BJ (cell line): ENCODE measurements at places on chromosomes 5 and 9. TPM values are rescaled to one million over a fixed set of nuclear protein-coding genes. Genes with fewer than 3 reads are reported as not detected.

GRCh38 chr9:125932012-125932411 lies 184.8 kb downstream of the PBX3 start:
- peak; percentile 95 for DNase-seq

GRCh38 chr9:98345011-98345410 lies 89.6 kb upstream of the TBC1D2 start:
- no peak for DNase-seq

- DNase-seq: no peak
Observed at GRCh38 chr5:119291056-119291455, 64.8 kb upstream of the TNFAIP8 start.

- DNase-seq: no peak
Observed at GRCh38 chr5:164359260-164360255, 854.1 kb downstream of the MAT2B start.

GRCh38 chr5:149517461-149518122 lies 33.6 kb downstream of the CSNK1A1 start:
- no peak for DNase-seq

The BNC2 gene
- 15.3 and 17.5 TPM in 2 replicates for polyA plus RNA-seq

DNA sequence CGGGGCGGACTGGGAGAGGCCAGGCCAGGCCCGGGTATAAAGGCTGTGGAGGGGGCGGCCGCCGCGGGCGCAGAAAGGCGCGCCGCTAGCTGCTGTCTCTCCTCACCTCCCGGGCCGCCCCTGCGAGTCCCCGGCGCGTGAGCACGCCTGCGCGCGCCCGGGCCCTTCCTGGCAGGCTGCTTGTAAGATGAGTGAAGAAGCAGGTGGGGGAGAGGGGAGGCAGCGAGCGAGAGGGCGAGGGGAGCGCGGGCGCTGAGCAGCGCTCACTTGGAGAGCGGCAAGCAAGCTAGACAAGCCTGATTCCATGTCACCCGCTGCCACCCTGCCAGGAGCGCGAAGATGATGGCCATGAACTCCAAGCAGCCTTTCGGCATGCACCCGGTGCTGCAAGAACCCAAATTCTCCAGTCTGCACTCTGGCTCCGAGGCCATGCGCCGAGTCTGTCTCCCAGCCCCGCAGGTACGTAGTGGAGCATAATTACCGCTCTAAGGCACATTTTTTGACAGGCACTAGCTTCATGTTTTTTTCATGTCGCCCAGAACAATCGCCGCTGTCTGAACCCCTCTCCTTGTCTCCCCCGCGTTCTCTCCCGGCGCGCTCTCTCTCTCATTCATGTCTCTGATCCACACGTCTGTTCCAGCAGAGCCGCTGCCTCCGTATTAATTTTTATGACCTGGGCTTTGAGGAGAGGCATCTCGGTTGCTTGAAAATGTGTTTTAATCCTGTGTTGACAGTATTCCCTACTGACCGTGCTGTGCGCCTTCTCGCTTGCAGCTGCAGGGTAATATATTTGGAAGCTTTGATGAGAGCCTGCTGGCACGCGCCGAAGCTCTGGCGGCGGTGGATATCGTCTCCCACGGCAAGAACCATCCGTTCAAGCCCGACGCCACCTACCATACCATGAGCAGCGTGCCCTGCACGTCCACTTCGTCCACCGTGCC lies at the start of gene POU4F3:
TSS of gene POU4F3 (plus strand) at position 66 of the 941 bp plus-strand sequence. CDS start at position 340, 274 bp downstream.
- DNase-seq: no peak

The TUSC1 gene
- polyA plus RNA-seq: 4.6 and 5.6 TPM in 2 replicates

The FOXD4L4 gene
- polyA plus RNA-seq: not detected in 2 replicates

- no peak for DNase-seq
Observed at GRCh38 chr5:135085936-135086725, 52.1 kb upstream of the PITX1 start.

DNA sequence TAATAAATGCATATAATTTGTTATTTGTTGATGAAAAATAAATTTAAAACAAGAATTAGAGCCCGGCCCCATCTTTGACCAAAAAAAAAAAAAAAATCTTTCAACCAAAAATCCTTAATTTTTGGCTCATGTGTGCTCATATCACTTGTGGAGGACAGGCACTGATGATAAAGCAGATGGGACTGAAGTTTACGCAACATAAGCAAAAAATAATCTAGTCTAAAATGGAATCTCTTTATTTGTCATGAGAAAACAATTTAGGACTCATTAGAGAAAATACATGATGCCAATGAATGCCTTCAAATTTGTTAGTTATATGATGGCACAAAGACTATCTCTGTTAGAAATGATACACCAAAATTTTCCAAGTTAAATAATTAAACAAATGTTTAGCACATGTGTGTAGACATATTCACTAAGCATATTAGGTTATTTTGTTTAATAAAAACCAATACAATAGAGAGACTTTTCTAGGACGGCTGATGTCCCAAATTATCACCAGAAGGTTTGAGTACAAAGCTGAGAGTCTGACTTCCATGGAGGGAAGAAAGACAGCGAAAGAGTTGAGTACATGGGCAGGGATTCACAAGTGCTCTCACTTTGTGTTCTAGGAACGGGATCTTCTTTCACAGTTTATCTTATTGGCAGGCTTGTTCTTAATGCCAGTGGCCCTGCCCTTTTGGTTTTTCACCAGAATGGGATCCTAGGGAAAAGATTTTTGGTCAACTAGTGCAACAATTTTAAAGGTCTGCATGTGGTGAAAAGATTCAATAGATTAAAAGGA lies 621.4 kb downstream of the RAB3C start:
- no peak for DNase-seq

- DNase-seq: no peak
Observed at GRCh38 chr5:132704875-132705274, 31.1 kb downstream of the IL4 start.

DNA sequence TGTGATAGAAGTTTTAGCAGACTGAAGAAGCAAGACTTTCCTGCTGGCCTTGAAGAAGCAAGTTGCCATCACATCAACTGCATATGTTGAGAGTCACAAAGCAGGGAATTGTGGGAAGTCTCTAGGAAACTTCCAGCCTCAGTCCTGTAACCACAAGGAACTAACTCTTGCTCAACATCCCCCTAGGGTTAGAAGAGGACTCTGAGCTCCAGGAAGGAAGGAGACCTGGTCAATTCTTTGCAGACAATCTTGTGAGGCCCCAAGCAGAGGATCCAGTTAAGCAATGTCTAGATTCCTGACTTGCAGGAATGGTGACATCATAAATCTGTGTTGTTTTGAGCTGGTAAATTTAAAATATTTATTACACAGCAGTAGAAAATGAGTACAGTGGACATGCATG lies 18.6 kb upstream of the ZNF366 start:
- DNase-seq: peak; percentile 68

GRCh38 chr5:61933787-61934626 lies 372.0 kb upstream of the KIF2A start:
- no peak for DNase-seq

The PPP3R2 gene
- polyA plus RNA-seq: not detected in 2 replicates

- no peak for DNase-seq
Observed at GRCh38 chr5:140346348-140347221, at the start of gene HBEGF. Gene HBEGF, minus strand, starts transcription at chr5:140346603. Its CDS starts 275 bp downstream, at chr5:140346328.

The PCDHB3 gene
- polyA plus RNA-seq: 0.23 and 0.31 TPM in 2 replicates

GRCh38 chr9:129879103-129879699 lies 43.9 kb downstream of the USP20 start:
- DNase-seq: no peak

DNA sequence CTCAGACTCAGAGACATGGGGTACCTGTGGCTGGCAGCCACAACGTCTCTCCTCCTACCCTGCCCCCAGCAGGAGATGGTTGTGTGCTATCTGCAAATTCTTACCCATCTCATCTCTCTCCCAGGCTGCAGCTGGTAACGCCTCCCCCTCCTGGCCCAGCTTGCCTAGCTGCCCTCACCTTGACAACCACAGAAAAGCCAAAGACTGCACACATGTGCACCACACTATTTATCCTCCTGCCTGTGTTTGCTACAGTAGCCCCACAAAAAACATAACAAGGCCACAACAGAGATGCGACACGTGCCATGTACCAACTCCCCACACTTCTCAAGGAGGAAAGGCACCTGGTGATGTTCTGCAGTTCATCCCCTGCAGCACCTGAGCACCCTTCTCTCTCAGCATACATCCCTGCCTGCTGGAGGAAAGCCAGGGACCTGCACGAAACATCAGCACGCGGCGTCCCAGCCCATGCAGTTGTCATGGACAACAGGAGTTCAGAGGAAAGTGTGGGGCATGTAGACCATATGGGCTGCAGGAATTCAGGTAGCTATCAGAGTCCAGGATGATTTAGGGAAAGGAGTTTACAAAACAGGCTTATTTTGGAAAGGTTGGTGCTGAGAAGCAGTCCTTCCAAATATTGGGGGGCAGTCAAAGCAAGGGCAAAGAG lies 168.7 kb downstream of the C5orf15 start:
- DNase-seq: no peak

DNA sequence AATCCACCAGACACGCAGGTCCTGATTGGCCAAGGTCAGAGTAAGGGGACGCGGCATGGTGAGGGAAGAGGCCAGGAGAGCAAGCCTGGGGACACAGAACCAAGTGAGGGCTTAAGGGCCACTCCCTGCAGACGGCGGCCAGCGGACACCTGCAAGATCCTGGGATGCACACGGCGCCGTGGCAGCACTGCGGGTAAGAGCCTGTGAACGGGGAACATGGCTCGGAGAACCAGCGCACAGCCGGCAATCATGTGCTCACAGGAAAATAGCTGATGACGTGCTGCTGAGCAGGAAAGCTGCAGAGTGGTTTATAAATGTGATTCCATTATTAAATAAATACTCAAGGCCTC lies 27.0 kb upstream of the NSMF start:
- no peak for DNase-seq

The PCDHGB5 gene
- 13.5 and 19.4 TPM in 2 replicates for polyA plus RNA-seq

- no peak for DNase-seq
Observed at GRCh38 chr5:23864786-23865185, 357.4 kb downstream of the PRDM9 start.

- DNase-seq: no peak
Observed at GRCh38 chr9:136544548-136544963, 1.3 kb downstream of the NOTCH1 start.

- no peak for DNase-seq
Observed at GRCh38 chr9:128523199-128523925, 18.8 kb downstream of the GLE1 start.

The C5orf34 gene
- polyA plus RNA-seq: 2.6 and 4.7 TPM in 2 replicates

- no peak for DNase-seq
Observed at GRCh38 chr5:87844866-87845265, 423.8 kb downstream of the TMEM161B start.

DNA sequence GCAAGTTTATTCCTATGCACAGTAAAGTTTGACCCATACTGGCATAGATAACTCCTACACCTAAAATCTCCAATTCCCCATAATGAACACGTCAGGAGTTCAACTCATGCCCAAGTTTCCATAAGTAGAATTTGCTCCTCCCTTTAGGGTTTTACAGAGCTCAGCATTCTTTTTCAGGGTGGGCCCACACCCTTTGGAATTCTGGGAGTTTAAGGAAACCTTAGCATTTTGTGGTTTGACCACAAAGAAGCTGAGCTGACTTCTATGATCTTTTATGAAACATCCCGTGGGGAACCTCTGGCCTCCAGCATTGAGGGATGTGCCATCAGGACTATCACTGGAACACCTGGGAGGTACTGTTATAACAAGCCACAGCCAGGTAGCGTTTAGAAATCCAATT lies 220.6 kb upstream of the MAP3K1 start:
- DNase-seq: no peak

GRCh38 chr5:103207011-103207410 lies 51.6 kb upstream of the MACIR start:
- DNase-seq: no peak

DNA sequence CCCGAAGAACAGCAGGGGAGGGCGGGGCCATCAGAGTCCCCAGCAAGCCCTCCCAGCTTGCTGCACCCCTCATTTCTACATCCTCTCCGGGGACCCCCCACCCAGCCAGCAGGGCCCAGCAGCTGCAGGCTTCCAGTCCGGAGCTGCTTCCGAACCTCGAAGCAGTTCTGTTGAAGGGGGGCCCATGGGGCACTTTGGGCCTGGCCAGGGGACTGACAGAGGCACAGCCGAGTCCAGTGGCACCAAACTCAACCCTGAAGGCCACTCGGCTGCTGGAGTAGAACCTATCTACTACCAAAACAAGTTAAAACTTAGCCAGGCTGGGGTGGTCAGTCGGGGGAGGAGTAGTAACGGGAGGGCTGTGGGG lies 8.1 kb upstream of the CCDC187 start:
- no peak for DNase-seq

DNA sequence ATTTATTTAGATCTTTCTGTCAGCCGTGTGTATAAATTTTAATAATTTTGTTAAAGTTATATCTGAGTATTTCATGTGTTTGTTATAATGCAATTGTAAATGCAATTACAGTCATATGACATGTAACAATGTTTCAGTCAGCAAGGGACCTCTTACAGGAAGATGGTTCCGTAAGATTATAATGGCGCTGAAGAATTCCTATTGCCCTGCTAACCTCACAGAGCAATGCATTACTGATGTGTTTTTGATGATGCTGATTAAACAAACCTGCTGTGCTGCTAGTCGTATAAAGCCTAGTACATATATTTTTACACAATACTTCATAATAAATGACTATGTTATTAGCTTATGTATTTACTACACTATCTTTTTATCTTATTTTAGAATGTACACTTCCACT lies 1166.4 kb downstream of the CDH12 start:
- DNase-seq: no peak

- no peak for DNase-seq
Observed at GRCh38 chr5:31106691-31107090, 86.8 kb upstream of the CDH6 start.

- no peak for DNase-seq
Observed at GRCh38 chr5:82679660-82680059, 397.5 kb downstream of the TMEM167A start.

DNA sequence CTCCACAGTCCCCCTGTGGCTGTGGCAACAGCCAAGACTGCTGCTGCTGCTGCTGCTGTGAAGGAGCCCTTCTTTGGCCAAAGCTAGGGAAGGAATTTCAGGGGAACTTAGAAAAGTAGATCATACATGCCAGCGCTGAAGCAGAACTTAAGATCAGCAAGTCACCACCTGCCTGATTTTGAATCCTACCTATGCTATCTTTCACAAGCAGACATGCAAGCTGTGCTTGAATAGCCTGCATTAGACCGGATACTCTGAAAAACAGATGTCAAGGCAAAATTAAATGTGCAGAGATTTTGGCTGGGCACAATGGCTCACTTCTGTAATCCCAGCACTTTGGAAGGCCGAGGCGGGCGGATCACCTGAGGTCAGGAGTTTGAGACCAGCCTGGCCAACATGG lies 99.3 kb upstream of the ZNF366 start:
- no peak for DNase-seq

DNA sequence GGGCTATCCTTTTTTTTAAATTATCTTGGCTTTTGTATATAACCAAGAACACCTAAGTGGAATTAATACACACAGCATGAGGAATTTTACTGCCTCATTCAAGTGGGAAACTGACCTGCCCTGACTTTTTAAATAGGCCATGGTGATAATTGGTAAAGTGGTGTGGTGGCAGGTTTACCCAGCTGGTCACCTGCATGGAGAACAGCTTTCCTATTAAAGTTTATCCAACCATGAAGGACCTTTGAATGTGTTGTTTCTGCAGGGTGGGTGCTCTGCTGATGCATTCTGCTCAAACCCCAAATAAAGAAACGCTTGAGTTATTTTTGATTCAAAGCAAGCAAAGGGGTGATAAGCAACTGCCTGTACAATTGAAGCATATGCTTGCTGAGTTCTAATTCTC lies 261.0 kb upstream of the GRIN3A start:
- no peak for DNase-seq

GRCh38 chr9:110935829-110936228 lies 102.4 kb downstream of the LPAR1 start:
- no peak for DNase-seq

- no peak for DNase-seq
Observed at GRCh38 chr5:61167382-61167781, 5.1 kb upstream of the SMIM15 start.

The PCDHB9 gene
- polyA plus RNA-seq: 0.22 and 0.49 TPM in 2 replicates

- DNase-seq: no peak
Observed at GRCh38 chr5:53355931-53356330, 124.5 kb upstream of the FST start.
